ENCODE measurements at places on chromosomes 6 and 20. TPM values are rescaled to one million over a fixed set of nuclear protein-coding genes. Genes with fewer than 3 reads are reported as not detected.

The FLRT3 gene
- total RNA-seq = 0.51 TPM

The HLA-DOB gene
- total RNA-seq = not detected

The SIRPB2 gene
- total RNA-seq = 1.3 TPM

The SPATA25 gene
- 1.0 TPM for total RNA-seq

The AK9 gene
- 13.1 TPM for total RNA-seq

The ATG5 gene
- 72.3 TPM for total RNA-seq

The MCHR2 gene
- not detected for total RNA-seq

The TTPAL gene
- 6.3 TPM for total RNA-seq

The METTL24 gene
- total RNA-seq = not detected

The GPR63 gene
- under 0.01 TPM for total RNA-seq

The SPATA2 gene
- 1.2 TPM for total RNA-seq

The ESR1 gene
- total RNA-seq = not detected

The SOBP gene
- 1.0 TPM for total RNA-seq

The JPH2 gene
- 0.17 TPM for total RNA-seq

The KIF3B gene
- total RNA-seq = 34.0 TPM

The LY6G6D gene
- not detected for total RNA-seq

The CCND3 gene
- 60.1 TPM for total RNA-seq

The SMIM13 gene
- total RNA-seq = 20.2 TPM

The BANF2 gene
- not detected for total RNA-seq

The VWA7 gene
- total RNA-seq = 0.34 TPM

All from dermis blood vessel endothelial cell (primary cell).